ENCODE measurements at places on chromosomes 6 and 20.
A peak's percentile ranks its signal among the peaks of the same experiment; 100 is the strongest.

DNA sequence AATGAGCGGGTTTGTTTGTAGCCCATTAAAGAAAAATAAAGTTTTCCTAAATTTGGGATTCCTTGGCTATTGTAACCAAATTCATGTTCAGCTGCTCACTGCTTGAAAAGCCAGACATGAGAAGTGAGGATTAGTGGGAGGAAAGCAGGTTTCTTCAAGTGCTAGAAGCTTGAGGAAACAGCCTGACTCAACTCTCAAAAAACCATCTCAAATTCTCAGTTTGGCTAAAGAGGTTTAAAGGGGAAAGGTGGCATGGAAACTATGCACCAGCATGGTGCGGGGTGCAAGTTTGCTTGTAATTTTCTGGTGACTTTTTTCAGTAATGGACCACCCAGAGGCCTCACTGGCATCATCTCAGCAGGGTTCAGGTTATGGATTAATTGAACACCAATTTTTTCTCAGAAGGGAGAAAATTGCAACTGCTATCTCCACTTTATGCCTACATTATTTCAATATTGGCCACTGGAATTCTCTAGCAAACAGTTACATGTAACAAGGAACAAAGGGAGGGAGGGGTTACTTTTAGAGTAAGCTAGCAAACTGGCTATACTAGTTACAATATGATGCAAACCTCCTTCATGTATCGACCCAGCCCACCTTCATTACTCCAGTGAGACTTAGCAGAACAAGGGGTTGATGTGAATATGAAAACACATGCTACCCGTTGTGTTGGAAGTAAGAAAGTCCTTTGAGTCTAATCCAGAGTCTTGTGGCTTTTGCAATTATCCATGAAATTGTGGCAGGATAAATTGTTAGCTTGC, 85.0 kb upstream of the IFNGR1 start:
- no peak for DNase-seq

GRCh38 chr6:154510144-154510905, at the start of gene CNKSR3:
Gene CNKSR3, minus strand, starts transcription at chr6:154510685. Its CDS starts 571 bp downstream, at chr6:154510114.
- DNase-seq, result peak; percentile 86

DNA sequence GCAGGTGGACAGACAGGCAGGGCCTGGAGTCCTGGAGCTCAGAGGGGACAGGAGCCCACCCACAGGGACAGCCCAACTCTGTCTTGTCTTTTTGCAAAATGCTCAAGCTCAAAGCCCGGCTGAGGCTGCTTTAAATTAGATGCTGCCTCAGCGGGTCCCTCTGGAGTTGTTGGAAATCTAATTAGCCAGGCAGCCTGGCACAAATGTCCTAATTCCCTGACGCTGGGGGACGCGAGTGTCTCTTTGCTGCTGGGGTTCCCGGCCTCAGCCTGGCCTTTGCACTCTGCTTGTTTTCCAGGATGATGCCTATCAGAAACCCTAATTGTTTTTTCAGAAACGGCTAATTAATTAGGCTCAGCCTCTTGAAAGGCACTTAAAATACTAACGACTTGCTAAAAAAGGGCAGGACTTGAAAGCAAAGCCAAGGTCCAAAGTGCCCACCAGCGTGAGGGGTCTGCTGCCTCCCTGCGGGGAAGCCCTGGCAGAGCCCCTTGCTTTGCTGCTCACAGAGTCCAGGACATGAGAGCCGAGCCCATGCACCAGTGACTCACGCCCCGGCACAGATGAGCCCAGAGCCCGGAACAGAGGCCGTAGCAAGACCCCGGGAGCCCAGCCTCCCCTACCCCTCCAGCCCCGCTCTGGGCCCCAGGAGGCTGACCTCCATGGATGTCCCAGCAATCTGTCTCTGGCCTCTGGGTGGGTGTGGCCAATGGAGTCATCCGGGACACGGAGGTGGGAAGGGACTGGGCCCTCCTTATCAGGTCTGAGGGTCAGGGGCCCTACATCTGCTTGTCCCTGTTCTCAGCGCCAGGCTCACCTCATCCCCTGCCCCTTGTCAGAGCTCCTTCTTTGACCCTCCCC, 46.0 kb upstream of the BHLHE23 start:
- DNase-seq, result no peak

DNA sequence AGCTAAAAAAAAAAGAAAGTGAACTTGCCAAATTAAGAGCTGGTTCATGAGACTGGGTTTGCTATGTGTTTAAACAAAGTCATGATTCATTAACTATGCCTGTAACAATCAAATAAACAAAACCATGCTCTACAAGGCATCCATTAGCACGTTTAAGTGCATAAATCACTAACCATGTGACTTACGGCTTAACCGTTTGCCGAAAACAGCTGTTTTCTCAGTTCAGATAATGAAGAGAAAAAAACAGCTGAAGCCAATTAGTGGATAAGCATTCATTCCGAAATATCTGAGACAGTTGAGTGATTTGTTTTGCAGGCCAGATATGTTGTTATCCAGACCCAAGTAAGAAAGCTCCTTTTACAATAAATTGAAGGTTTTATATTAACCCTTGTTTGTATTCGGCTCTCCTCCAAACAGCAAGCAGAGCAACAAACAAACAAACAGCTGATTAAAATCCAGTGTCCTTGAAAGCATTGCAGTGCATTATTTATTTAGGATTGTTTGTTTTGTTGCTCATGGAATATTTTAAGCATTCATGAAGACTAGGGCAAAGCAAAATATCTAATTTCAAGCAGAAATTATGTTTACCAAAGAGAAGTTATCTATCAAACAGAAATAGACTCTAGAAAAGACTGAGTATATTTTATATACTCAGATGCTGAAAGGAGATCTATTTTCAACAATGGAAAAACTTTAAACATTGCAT, 343.5 kb downstream of the RFPL4B start:
- DNase-seq, result peak; percentile 4

GRCh38 chr20:23116311-23117089, 30.4 kb upstream of the CD93 start:
- DNase-seq, result no peak

GRCh38 chr6:136073216-136073615, 176.9 kb downstream of the MTFR2 start:
- DNase-seq, result no peak

DNA sequence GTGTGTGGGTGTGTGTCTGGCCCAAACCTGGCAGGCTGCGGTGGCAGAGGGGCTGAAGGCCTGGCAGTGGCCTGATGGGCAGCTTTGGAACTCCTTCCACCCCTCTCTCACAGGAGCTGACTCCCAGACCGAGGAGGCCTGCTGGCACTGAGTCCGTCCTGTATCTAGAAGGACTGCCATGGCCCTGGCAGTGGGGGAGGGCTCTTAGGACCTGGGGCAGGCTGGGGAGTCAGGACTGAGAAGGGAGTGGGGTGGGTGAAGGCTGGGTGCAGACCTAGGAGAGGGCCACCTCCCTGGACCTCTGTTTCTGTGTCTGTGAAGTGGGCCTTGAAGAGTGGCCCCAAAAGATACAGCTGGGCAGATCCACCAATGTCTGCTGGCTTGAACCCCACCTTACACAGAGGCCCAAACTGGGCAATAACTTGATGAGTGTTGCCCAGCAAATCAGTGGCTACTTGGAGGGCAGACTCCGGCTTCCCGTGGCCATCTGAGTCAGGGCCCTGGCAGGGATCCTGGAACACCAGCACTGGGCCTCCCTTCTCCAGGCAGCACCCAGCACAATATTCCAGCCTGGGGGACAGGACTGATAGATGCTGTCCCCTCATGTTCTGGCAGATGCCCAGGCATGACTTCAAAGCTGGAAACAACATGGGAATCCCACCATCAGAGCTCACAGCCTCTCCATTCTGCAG, 46.7 kb upstream of the BLCAP start:
- no peak for DNase-seq

- no peak for DNase-seq
Observed at GRCh38 chr20:42193119-42193518, 574.9 kb upstream of the CHD6 start.

- DNase-seq, result peak; percentile 26
Observed at GRCh38 chr6:624979-625378, 31.9 kb downstream of the HUS1B start.

DNA sequence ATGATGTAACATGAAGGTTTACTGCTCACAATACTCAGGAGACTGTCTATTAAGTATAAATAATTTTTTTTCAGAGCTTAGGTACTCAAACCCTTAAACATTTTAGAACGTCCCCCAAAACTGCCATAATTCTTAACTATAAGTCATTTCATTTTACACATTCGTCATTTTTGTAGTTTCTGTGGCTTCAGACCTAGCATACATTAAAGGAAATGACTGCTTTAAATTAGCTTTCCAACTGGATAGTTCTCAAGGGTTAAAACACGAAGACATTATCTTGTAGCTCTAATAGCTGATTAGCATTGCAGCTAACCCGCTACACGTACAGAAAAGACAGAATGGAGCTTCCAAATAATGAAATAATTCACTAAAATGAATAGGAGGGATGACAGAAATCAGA, 24.9 kb upstream of the PLN start:
- DNase-seq, result no peak

DNA sequence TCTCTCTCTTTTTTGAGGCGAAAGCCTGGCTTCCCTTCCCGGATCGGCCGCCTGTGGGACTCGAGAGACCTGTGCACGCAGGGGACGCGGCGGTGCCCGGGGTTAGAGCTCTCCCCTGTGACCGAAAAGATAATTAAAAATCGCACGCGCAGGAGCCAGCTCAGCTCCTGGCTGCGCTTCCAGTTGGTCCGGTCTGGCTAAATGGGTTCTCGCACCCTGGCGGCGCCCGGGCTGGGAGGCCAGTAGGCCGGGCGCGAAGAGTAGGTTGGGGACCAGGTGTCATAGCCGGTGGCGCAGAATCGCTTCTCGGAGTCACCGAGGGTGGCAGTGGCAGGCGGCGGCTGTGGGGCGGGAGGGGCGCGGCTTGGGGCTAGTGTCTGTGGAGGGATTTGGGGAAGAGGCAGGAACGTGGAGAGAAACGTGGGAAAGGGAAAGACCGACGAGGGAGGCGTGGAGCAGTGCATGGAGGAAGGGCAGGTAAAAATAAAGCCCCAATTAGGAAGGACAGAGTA, 41.9 kb upstream of the SUPT3H start:
- peak; percentile 73 for DNase-seq

DNA sequence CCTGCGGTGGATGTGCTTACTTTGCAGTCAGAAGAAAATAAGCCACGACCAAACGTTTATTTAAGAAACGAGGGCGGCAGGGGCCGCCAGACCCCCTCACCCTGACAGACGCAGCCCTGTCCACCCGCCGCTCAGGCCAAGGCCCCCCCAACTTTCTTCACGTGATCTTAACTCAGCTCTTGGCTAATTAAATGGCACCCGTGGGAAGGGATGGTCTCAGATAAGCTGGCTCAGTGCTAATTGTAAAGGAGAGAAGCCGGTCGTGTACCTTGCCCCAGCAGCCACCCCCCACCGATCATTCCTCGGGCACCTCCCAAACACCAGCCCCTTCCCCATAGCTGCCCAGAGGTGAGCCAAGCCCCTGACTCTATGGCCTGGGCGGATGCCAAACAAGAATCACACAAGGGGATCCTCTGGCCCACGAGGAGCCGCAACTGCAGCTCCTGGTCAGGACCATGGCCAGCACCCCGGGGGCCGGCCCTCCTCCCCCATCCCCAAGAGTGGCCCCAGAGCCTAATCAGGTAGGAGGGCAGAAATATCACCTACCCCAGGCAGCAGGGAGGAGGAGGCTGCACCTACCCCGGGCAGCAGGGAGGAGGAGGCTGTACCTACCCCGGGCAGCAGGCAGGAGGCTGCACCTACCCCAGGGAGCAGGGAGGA, 11.2 kb downstream of the KCNQ2 start:
- DNase-seq, result peak; percentile 39

DNA sequence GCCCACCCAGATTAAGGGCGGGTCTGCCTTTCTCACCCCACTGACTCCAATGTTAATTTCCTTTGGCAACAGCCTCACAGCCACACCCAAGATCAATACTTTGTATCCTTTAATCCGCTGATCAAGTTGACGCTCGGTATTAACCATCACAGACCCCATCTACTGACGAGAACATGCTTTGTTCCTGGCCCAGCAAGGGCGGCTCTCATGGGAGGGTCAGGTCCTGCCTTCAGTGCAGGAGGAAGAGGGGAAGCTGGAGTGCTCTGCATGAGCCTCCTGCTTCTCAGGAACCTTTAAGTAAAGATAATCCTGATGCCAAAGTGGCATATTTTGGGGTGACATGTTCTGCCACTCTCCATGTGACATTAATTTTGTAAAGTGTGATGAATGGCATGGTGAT, 8.3 kb downstream of the KIF25 start:
- DNase-seq, result no peak

DNA sequence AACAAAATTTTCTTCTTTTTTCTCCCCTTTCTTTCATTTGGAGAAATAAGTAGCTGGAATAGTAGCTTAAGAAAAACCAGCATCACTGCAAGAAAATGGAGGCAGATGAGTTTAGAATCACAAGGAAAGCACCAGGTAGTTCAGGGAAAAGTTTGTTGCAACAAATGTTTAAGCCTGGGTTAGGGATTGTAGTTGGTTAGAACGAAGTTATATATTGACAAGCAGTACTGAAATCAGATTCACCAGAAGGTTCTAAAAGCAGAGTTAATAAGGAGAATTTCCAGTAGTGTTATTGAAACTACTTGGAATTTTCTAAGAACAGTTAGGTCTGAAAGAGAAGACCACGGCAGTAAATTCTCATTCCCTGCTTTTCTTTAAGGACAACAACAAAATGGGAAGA, 70.2 kb downstream of the BMP2 start:
- DNase-seq, result no peak

DNA sequence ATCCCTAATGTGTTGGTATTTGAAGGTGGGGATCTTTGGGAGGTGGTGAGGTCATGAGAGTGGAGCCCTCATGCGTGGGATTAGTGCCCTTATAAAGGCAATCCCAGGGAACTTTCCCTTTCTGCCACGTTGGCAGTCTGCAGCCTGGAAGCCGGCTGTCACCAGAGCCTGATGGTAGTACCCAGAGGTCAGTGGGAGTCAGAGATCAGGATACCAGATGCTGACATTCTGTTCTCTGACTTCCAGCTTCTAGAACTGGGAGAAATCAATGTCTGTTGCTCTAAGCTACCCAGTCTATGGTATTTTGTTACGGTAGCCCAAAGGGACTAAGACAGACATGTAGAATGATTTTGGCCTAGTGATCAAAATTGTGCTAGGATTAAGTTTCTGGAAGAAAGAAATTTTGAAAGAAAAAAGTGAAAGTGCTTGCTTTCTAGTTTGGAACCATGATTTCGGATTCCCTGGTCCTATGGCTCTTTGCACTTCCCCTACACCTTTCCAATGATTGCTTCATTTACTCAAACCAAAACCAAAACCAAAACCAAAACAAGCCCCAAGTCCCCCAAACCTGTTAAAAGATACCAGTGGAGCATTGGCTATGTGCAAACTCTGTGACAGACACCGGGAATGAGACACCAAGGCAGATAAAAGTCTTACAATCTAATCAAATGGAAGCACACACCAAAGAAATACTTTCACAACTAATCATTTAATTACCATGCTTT, 173.7 kb upstream of the ZNF217 start:
- no peak for DNase-seq

DNA sequence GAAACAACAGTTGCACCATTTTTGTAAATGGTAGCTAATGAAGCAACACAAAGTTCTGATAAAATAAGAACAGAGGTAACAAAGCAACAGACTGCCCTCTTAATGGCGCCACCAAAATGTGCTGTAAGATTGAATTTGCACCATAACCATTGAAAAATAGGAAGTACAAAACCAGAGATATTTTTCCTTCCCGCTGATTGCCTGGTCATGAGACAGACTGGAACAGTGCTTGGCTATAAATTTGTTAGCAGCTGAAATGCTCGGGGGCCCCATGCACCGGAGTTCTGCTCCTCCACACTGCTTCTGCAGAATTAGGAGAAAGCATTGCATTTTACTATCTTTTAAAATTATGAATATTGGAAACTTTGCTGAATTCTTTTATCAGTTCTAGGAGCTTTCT, 164.4 kb upstream of the QKI start:
- no peak for DNase-seq

GRCh38 chr6:6841571-6841970, 253.1 kb downstream of the LY86 start:
- DNase-seq, result no peak

- no peak for DNase-seq
Observed at GRCh38 chr6:90106449-90106848, 190.2 kb downstream of the BACH2 start.

Data from Caki2 (cell line).